Breast epithelium (tissue), 4 donors: ENCODE measurements at places on chromosomes 2 and 18. TPM values are rescaled to one million over a fixed set of nuclear protein-coding genes. Genes with fewer than 3 reads are reported as not detected.

Gene CRIM1
- 166 TPM for total RNA-seq

DNA sequence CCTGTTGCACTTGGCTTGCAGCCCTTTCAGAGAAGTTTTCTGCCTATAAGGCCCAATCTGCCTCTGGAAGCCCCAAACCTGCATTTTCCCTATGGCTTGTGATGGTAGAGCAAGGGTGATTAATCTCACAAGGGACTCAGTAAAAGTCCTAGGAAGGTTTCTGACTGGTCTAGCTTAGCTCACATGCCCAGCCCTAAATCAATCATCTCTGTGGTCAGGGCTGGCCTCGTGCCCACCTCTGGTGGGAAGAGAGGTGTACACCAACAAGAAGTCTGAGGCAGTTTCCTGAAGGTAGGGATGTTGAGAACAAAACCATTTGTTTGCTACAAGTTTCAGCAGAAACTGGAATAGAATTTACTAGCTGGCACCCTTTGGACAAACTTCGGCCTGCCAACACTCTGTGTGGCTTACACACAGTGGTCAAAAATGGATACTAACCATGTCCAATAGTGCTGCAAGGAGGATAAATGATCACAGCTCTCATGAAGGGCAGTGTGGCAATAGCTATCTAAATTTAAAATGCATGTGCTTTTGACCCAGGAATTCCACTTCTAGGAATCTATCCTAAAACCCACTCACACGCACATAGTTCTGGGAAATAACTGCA lies 96.4 kb downstream of the EN1 start:
- H3K27me3 ChIP-seq, result no peaks in the 10 kb centered on the region
- DNase-seq, result no peak
- H3K4me1 ChIP-seq, result no peaks in the 10 kb centered on the region

DNA sequence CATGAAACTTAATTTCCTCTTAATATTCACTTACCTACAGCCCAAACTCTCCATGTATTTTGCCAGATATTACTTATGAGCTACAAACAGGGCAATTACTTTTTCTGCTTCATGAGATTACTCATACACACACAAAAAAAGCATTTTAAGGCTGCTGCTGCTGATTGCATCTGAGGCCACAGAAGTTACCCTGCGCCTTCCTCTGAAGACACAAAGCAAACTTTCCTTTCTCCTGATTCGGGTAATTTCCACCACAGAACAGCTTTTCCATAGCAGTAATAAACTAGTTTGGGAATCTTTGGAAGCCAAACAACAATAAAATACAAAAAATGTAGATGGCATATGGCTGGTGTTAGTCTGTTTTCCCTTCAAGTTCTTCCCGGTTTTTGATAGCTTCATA lies 6.2 kb downstream of the TTC32 start:
- H3K27ac ChIP-seq, result no peak overlapping the region
- H3K4me1 ChIP-seq, result peaks cover 11% of the 10 kb centered on the region
- H3K27me3 ChIP-seq, result no peaks in the 10 kb centered on the region

Gene MYO3B
- 0.16 TPM for total RNA-seq

Gene IL36RN
- not detected for total RNA-seq
